ENCODE measurements at places on chromosomes 4 and X.

DNA sequence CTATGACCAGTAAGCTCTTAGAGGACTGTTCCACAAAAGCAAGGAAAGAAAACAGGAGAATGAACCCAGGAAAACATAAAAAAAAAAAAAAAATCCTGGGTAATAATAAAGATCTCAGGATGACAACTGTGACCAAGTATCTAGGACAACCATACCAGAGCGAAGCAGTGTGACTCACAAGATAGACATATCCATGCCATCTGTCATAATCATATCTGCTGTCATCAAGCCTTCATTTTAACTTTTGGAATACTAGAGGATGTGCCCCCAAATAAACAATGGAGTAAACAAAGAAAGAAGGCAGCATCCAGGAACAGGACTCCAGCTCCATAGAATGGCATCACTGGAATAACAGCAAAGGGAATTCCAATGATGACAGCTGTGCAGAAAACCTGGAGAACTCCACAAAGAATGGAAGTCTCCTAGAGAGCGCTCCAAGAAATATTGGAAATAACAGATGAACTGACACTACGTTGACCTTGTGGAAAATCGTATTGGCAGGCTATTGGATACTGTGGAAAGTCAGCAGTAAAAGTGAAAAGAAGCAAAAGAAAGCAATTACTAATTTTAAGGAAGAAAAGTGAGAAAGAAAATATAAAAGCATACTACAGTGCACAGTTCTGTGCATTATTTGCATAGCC, 35.3 kb downstream of the HPGDS start:
- DNase-seq = no peak

GRCh38 chrX:55264816-55265215, at the start of gene PAGE3:
Gene PAGE3, minus strand, starts transcription at chrX:55264916. Its CDS starts 1,013 bp downstream, at chrX:55263903.
- no peak for DNase-seq

- DNase-seq = no peak
Measured at GRCh38 chrX:13121020-13121555, 76.7 kb upstream of the FAM9C start.

GRCh38 chr4:2077537-2078460, 18.7 kb downstream of the NAT8L start:
- DNase-seq = no peak

GRCh38 chrX:136656361-136656964, 8.5 kb downstream of the CD40LG start:
- DNase-seq = no peak

- no peak for DNase-seq
Measured at GRCh38 chrX:11757397-11757718, 679 bp upstream of the MSL3 start.

DNA sequence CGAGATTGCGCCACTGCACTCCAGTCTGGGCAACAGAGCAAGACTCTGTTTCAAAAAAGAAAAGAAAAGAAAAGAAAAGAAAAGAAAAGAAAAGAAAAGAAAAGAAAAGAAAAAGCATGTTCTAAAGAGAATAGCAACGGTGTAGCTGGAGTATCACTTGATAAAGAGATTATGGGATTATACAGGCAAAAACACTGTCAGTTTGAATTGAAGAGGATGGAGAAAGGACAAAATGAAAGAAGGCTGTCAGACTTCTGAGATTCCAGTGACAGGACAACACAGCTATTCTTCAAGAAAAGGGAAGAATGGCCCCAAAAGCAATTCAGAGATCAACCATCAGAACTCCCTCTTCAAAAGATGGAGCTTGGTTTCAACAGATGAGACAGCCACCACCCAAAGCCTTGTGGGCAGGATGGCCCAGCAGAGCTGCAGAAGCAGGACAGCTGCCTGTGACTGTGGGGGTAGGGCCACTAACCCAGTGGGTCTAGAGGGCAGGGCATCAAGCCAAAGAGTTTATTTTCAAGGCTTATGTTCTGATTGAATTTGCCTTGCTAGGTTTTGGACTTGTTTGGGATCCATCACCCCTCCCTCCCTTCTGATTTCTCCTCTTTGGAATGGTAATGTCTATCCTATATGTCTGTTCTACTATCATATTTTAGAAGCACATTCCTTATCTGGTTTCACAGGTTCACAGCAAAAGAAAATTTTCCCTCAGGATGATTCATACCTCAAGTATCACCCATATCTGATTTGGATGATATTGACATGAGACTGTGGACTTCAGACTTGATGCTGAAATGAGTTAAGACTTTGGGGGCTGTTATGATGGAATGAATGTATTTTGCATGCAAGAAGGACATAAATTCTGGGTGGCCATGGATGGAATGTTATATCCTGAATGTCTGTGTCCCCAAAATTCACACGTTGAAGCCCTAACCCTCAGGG, 17.5 kb downstream of the RFC1 start:
- peak; percentile 14 for DNase-seq

DNA sequence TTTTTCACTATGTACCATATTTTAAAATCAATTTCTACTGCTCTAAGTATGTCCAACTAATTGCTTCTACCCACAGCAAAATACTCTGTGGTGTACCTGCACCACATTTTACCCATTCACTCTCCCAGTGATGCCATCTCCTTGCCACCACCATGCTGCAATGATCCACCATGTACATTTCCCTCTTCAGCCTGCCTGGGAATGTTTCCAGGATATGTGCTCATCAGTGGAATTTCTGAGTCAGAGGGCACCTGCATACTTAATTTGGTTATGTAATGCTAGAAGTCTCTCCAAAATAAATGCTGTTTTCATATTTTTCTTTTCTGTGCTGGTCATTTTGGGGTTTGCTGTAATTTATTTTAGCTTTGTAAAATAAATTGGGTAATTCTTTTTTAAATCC, 33.2 kb upstream of the OCIAD2 start:
- no peak for DNase-seq

DNA sequence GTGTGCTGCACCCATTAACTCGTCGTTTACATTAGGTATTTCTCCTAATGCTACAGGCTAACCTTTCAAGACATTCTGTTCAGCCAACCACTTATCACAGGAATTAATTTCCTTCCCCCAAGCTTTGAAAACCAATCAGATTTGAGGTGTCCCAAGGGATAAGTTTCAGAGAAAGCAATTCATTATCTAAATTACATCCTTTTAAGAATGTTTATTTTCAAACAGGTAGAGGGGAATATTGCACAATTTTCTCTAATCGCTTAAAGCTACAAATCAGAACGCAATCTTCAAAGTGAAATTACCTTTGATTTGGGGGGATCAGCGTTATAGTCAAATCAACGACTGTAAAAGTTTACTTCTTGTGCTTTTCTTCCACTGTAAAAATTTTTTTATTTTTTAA, 1.6 kb downstream of the CLOCK start:
- DNase-seq = peak; percentile 59

DNA sequence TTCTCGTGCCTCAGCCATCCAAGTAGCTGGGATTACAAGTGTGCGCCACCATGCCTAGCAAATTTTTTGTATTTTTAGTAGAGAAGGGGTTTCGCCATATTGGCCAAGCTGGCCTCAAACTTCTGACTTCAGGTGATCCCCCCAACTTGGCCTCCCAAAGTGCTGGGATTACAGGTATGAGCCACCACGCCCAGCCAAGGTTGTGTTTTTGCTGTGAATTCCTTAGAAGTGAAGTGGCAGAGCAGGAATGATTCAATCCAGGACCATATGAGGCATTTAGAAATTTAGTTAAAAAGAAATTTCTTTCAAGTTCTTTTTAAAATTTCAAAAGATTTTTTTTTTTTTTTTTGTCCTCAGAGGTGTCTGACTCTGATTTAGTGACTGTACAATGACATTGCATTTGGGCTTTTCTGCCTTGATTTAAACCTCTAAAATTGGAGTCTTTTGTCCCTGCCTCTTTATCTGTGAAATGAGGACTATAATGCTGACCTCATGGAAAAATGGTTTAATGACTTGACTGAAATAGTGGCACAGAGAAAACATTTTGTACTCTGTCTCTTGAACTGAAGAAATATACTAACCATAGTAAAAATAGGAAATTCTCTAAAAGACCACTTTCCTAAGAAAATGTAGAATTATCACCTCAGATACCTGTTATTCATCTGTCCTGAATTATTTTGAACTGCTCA, 59.9 kb downstream of the CXCL13 start:
- peak; percentile 33 for DNase-seq

DNA sequence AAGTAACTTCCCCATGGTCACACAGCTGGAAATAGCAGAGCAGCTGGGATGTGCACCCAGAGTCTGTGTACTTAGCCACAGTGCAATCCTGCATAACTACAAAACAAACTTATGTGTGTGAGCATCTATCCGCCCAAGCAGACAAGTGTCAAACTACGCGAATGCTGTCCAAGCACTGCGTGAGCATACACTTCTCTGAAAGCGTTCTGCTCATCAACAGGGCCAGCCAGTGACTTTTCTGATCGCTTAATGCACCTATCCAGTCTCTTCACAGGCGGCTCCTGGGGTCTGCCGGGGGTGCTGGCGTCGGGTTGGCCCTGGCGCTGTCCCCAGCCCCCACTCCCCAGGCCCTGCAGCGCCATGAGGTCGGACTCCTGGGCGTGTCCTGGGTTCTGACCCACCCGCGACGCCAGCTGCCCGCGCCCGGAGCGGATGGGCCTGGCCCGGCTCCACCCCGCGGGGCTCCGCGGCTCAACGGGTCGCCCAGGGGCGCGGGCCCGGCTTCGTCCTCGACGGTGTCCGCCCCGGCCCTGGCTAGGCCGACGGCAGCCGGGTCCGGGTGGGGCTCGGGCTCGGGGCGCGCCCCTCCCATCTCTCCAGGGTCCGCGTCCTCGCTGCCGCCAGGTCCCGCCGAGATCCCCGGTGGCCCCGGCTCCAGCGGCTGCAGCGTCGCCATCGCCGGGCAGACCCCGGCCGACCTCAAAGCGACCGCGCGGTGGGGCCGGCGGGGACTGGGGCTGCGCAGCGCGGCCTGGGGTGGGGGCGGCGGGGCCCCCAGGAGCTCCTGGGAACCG, 1.3 kb upstream of the ZNF141 start:
- peak; percentile 21 for DNase-seq

Data from OCI-M1 (cell line).